ENCODE measurements at places on chromosomes 2 and 18.

GRCh38 chr18:66599190-66599589 is 4.7 kb downstream of the CDH19 start:
- DNase-seq = no peak

DNA sequence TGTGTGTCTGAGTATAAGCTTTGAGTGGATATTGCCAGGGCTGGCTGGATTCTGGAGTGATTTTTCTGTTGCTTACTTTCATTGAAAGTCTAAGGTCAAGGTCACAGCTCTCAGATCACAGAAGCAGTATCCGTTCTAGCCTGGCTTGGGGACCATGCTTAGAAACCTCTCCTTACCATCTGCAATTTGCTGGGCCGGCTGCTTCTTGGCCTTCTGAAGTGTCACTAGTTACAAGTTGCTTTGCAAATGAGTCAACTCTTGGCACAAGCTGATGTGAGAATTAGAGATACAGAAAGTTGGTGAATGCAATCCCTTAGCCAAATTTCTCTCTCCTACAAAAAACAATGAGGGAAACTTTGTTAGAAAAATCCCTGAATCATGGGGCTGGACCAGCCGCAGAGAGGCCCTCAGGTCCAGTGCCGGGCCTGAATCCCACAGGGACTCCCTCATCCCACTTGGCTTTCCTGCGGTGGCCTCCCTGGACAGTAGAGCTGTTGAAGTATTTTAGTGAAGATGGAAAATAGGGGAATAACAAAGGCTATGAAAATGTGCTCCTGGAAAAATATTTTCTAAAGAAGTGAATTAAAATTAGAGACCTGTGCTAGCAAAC is 92.7 kb upstream of the CNGA3 start:
- DNase-seq = no peak

DNA sequence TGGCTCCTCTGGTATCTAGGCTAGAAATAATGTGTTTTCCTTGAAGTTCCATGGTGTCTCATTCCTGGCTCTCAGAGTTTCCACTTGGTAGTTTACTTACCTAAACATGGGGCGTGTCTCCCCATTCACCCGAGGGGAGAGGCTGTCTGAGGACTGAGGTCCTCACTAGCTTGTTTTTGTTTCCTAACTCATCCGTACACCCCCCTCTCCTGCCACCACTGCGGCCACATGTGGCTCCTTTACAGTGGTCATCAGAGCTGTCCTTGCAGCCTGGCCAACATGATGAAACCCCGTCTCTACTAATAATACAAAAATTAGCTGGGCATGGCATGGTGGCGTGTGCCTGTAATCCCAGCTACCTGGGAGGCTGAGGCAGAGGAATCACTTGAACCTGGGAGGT is 106.0 kb downstream of the ASAP2 start:
- DNase-seq = no peak

GRCh38 chr2:237408335-237409000 is 5.5 kb downstream of the COL6A3 start:
- DNase-seq = no peak

DNA sequence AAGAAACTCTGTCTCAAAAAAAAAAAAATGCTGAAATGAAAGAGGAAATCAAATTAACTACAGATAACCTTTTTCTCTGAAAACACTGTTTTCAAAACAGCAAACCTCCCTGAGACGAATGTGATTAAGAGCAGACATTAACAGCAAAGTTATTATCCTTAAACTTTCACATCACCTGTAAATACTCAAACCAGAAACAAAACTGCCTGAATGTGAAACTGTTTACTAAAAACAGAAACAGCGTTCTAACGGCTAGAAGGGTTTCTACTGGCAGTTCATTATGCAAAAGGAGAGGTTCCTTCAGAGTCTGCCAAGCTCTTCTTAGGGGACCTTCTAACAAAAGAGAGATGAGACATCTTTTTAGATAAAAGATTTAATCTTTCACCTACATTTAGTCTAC is 45.9 kb downstream of the PNO1 start:
- no peak for DNase-seq

DNA sequence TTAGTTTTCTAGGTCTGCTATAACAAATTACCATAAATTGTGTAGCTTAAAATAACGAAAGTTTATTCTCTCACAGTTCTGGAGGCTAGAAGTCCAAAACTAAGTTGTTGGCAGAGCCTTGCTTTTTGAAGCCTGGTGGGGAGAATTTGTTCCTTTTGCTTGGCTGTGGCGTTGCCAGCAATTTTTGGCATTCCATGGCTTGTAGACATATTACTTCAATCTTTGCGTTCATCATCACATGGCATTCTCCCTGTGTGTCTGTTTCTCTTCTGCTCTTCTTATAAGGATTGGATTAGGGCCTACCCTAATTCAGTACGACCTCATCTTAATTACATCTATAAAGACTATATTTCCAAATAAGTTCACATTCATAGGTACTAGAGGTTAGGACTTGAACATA is 217.7 kb downstream of the MBD5 start:
- no peak for DNase-seq

DNA sequence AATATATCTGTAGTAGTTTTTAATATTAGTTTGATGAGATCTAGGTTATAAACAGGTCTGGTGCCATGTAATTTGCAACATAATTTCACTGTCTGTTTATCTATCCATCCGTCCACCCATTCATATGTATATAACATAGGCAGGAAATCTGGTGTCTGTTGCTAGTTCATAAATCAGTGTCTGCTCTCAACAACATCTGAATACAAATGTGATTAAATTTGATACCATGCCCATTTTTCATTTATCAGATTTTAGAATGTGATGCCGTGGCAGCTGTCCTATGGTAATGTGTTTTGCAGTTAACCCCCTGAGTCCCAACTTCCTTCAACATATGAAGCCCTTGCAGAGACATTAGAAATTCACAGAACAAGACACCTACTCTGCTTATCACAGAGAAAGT is 228.4 kb downstream of the CMPK2 start:
- no peak for DNase-seq

DNA sequence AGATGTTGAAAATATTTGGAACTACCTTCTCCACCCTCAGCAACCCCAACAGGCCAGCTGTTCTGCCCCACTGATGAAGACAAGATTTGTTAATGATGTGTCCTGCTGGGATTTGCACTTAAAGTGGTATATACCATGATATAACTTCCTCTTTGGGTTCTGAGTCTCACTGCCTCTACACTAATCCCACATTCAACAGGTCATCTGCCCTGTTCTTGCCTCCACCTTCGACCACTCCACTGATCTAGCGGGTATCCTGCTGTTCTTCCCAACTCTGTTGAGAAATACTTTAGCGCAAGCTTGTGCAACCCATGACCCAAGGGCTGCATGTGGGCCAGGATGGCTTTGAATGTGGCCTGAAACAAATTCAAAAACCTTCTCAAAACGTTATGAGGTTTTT is 72.7 kb downstream of the LRP1B start:
- DNase-seq = no peak

GRCh38 chr2:128279786-128280157 is 38.9 kb downstream of the HS6ST1 start:
- DNase-seq = peak; percentile 42

DNA sequence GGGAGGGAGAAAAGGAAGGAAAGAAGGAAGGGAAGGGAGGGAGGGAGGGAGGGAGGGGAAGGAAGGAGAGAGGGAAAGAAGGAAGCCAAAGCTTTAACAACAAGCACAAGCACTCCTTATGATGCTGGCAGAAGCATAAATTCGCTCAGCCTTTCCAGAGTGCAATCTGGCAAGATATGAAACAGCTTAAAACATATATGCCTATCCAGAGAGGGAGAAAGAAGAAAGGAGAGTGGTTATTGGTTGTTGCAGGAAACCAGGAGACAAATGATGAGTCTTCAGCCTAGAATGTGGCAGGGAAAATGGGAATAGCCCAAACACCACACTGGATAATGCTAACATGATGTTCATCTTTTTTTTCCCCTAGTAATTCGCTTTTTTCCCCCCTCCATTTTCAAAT is 64.0 kb downstream of the STPG4 start:
- no peak for DNase-seq

GRCh38 chr2:226552571-226553285 is 246.9 kb downstream of the IRS1 start:
- no peak for DNase-seq

- DNase-seq = no peak
These were observed 273.5 kb upstream of the HS6ST1 start for GRCh38 chr2:128591861-128592822.

- no peak for DNase-seq
These were observed 7.8 kb downstream of the FAM117B start for GRCh38 chr2:202642567-202642966.
